CD4-positive, alpha-beta memory T cell (primary cell): ENCODE measurements at places on chromosomes 5 and 9. TPM values are rescaled to one million over a fixed set of nuclear protein-coding genes. Genes with fewer than 3 reads are reported as not detected.
A peak's percentile ranks its signal among the peaks of the same experiment; 100 is the strongest.

Gene CHSY3
- polyA plus RNA-seq = not detected

DNA sequence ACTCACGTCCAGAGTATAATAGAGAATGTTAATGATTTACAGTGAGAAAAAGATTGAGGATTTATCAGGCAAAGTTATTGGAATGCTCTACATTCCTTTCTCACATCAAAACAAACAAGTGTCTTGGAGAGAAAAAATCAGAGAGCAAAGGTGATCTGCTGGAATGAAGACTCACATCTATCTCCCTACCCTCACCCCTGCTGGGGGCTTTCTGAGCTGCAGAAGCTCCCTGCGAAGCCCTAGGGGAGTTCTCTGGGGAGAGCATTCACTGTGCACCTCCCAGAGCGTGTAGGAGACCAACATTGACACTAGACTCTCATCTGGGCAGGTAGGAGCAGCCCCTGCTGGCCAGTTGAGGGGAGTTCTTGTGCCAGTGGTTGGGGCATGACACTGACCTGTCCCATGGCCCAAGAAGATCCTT, 76.6 kb upstream of the ADAMTS16 start:
- no peak for DNase-seq

Gene PCDHB14
- polyA plus RNA-seq = not detected

Gene INSL4
- not detected for polyA plus RNA-seq

DNA sequence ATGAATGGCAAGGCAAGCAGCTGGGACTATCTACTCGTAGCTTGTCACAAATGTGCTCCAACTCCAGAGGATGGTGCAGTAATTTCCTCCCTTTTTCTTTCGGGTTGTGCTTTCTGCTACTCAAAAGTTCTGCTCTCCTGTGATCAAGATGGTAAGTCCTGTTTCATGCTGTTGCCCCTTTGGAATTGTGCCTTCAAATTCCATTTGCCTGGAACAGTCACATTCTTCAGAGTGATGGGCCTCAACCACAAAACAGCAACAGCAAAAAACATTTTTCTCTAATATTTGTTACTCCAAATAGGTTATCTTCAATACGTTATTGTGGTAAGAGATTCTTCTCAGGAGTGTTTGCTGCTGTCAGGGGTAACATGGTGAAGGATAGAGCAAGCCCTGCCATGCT, 209.3 kb downstream of the PALM2AKAP2 start:
- no peak for DNase-seq

Gene OR1Q1
- polyA plus RNA-seq = not detected

- DNase-seq = no peak
These were observed 16.8 kb downstream of the SLC46A2 start for GRCh38 chr9:112873773-112874405.

- no peak for DNase-seq
These were observed 28.8 kb downstream of the PDE4D start for GRCh38 chr5:59864718-59865117.

- peak; percentile 21 for DNase-seq
These were observed 12.3 kb downstream of the TLE4 start for GRCh38 chr9:79583952-79584654.
